ENCODE measurements at places on chromosomes 11 and 22. TPM values are rescaled to one million over a fixed set of nuclear protein-coding genes. Genes with fewer than 3 reads are reported as not detected.

The LRRC56 gene
- total RNA-seq, result 2.6 TPM

DNA sequence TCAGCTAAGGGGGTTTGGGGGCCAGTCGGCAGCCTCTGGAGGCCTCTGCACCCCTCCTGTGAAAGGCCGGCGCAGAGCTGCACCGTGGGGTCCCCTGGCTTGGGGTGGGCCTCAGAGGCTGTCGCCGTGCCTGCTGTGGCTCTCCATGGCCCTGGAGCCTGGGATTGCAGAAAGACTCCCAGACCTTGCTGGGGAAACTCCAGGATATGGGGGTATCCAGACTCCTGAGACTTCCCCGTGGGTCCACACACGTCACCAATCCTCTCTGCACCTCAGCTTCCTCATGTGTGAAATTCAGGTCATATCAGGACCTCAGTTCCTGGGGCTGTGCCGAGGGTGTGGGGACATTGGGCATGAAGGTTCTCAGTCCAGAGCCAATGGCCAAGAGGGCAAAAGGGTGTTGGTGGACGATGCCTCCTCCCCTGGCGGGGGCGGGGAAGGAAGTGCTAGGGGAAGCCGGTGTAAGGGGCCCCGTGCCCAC, 97.1 kb downstream of the KCNQ1 start:
- DNase-seq, result no peak

GRCh38 chr11:28965819-28966218, 857.6 kb downstream of the METTL15 start:
- no peak for DNase-seq

The C22orf31 gene
- total RNA-seq, result not detected

DNA sequence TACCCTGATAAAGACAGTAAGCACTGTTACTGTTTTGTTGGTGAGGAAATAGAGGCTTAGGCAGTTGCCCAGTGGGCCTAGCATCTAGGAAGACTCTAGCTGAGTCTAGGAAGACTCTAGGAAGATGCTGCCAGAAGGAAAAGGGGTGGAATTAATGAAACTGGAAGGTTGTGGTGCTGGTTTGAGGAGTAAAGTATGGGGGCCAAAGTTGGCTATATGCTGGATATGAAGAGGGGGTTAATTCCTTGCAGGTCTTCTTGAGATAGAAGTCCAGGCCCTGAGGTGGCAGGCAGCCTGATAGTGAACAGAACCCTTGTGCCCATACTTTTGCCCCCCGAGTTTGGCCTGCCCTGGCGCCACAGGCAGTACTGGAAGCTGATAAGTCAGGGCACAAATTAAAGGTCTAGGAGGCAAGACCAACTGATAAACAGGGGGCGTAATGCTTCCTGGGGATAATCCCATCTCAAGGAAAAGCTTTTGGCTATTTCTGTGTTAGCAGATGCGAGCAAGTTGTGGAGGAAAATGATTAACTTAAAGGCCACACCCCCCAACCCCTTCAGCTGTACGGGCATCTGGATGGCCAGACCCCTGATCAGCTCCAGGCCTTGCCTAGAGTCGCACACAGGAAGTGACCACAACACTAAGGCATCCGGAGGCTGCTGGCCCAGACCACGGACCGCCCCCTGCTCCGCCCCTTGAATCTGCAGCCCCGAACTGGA, 3.1 kb downstream of the ILK start:
- DNase-seq, result peak; percentile 96

DNA sequence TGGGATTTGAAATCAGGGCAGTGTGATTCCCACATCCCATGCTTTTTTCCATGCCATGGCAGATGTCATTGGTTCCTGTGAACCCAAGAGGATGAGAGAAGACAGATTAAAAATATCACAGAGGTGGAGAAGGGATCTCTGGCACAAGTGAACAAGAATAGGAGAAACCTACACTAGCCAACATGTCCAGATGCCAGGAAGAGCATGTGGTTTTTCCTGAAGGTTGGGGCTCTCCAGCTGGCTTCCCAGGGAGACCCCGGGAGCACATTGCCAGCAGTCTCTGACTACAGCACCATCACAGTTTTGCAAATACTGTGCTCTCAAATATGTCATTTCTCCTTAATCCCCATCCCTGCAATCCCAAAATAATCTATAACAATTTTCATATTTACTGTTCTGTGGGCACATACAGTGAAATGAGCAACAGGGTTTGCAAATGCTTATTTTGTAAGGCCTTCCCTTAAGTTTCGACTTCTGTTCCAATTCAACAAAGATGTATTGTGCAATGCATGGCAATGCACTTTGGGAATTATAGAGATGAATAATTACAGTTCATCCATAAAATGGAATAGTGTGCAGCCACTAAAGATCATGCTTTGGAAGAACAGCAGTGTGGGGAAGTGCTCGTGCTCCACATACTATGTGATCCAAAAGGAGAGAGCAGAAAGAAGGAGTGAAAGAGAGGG, 4.8 kb downstream of the ANKK1 start:
- no peak for DNase-seq

The HEPHL1 gene
- not detected for total RNA-seq

DNA sequence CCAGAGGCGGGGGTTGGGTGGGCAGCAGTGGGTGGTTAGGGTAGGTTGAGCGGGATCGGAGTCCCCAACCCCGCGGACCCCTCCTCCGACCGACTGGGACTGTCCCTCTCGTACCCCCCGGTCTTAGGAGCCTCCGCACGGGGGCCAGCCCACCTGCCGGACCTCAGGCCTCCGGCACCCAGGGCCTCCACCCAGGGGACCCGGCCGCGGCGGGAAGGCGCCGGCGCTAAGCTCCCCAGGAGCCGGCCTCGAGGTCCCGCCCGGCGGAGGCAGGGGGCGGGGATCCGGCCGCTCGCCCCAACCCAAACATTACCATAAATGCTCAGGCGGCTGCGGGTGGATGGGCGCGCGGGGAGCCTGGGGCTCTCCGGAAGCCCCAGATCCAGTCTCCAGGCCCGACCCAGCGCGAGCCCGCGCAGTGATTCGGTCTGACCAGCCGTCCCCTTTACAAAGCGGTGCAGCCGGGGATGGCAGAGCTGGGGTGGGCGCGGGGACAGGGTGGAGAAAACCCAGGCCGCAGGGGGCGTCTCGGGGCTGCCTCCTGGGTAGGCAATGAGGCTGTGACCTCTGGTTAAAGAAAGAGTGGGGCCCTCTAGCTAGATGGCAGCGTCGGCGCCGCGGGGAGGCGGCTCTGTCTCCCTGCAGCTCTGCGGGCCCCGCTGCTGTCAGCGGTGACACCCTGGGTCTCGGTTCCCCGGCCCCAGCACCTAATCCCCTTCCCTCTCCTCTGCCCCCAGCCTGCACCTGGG, 4.0 kb upstream of the MCAM start:
- peak; percentile 65 for DNase-seq

- no peak for DNase-seq
These were observed 494 bp downstream of the ZDHHC5 start for GRCh38 chr11:57668434-57668782.

- DNase-seq, result no peak
These were observed 90.3 kb upstream of the CD82 start for GRCh38 chr11:44475114-44475686.

DNA sequence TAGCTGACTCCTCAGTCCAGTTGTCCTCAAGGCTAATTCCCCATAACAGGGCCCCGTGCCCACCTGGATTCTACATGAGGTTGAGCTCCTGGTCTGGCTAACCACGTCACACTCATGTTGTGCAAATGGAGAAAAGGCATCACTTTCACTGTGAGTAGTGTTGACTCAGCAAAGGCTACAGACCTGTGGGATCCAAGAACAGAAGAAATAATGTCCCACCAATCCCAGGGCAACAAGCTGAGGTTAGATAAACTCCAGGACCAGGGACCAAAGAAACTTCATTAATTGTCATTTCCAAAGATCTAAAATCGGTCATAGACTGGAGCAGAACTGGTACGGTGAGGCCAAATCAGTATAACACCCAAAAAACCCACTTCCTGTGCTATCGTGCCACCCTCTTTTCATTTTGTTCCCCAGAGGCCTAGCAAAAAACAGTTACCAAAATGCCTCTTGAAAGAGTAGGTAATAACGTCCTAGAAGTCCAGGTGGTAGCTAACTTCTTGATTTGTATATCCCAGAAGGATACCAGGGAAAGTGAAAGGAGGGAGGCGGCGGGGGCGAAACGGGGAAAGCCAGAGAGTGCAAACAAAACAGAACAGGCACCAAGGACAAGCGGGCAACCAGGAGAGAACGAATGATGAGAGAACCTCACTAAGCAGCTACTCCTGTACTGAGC, 1.4 kb downstream of the PCSK7 start:
- no peak for DNase-seq

The OR56A1 gene
- not detected for total RNA-seq

- no peak for DNase-seq
These were observed 5.5 kb downstream of the RTN4R start for GRCh38 chr22:20262582-20263147.

DNA sequence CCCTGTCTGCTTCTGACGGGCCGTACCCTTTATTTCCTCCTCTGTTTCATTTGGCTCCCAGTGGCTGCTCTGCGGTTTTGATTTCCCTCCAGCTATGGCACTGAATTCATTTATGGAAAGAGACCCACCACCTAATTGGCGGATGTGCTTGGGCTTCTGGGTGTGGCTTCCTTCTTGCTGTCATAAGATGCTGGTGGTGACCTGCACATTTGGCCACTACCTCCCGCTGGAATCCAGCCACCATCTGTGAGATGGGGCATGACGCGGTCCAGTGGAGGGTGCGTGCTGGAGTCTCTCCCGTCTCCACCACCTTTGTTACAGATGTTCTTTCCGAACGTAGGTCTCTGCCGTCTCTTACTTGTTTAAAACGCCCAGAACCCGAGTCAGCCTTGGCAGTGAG, 47.7 kb upstream of the FADD start:
- DNase-seq, result no peak

- no peak for DNase-seq
These were observed 3.3 kb downstream of the ART5 start for GRCh38 chr11:3638513-3638912.

- DNase-seq, result no peak
These were observed 405.7 kb downstream of the BUD13 start for GRCh38 chr11:116366980-116367645.

DNA sequence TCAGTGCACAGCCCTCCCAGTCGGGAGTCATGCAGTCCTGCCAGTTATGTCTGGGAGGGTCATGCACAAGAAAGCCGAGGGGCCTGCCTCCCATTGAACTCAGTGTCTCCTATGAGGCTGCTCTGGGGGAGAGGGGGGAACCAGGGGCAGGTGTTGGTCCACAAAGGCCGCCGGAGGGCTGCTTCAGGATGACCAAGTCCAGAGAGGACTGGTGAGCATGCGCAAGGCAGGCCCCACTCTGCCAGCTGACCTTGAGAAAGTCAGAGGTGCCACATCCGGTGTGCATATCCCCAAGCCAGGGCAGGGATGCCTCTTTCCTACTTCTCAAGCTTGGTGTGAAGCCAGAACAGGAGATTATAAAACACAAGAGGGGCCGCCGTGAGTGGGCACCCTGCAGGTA, 4.4 kb downstream of the SCN4B start:
- DNase-seq, result no peak
